ENCODE measurements at places on chromosomes 11 and 22.

GRCh38 chr11:16292167-16292859 lies 64.0 kb downstream of the SOX6 start:
- H3K4me1 ChIP-seq = no peaks in the 10 kb centered on the region
- H3K4me3 ChIP-seq = no peak overlapping the region
- no peak overlapping the region for H3K27ac ChIP-seq
- H3K27me3 ChIP-seq = no peaks in the 10 kb centered on the region

DNA sequence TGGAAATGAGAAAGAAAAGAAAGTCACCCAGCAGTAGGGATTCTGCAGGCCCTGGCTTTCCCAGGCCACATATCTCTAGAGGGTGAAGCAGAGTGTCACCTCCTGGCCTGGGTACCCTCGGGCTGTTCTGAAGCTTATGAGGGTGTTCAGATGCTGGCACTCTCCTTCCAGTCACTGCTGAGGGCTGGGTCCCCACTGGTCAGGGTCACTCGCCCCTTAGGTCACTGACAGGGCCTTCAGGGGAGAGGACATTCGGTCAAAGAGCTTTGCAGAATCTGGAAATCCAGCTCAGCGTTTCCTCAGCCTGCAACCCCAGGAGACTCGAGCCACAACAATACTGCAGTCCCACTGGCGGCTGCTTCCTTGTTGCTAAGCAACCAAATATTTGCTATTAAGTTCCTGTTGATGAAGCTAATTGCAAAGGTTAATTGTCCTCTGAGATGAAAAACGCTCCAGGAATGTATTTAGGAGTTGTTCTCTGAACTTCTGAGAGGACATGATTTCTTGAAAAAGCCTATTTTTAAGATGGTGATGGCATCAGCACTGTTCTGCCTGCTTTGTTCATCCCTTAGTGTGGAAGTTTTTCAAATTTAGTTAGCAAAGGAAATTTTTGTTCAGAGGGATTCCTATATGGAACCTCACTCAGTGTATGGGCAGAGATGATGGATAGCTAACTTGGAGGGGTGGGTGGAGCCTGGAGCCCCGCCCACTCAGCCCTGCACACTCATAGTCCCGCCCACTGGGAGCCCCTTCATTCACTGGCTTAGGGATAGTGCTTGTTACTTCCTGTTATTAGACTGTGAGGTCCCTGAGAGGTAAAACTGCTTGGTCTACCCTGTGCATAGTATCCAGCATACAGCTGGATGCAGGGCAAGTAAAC lies 109.2 kb downstream of the CSNK2A3 start:
- no peaks in the 10 kb centered on the region for H3K4me1 ChIP-seq
- H3K4me3 ChIP-seq = no peak overlapping the region

DNA sequence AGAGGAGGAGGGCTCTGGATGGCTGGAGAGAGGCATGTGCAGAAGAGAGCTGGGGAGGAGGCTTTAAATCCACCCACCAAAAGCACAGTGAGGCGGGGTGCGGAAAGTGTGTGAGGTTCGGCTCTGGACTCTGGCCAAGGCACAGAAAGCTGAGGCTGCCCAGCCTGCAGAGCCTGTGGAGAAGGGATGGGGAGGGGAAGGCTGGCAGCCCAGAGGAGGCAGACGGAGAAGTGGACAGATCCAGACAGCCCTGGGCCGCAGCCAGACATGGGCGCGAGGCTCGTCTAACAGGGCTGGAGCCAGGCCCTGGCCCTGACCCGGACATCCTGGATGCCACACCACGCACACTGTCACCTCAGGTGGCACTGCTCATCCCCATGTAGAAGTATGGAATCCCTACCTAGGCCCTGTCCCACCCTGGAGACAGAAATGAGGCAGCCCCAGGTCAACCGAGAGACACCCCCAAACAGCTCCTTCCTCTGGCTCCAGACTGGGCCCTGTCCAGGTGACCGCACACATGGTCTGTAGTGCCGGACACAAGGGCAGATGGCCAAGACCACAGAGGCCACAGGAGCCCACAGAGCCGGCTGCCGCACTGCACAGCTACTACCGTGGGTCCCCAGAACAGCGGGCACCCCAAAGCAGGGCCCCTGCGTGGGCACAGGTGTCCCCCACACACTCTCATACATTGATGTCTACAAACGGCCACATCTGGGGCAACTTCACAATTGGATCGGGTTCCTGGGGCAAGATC lies 16.6 kb upstream of the MOB2 start:
- peaks cover 14% of the 10 kb centered on the region for H3K36me3 ChIP-seq
- H3K27me3 ChIP-seq = no peaks in the 10 kb centered on the region
- H3K4me3 ChIP-seq = no peak overlapping the region
- DNase-seq = no peak
- peaks cover 4% of the 10 kb centered on the region for H3K4me1 ChIP-seq

- no peak for DNase-seq
- H3K4me3 ChIP-seq = peak overlapping the region; percentile 51
- peaks cover 24% of the 10 kb centered on the region for H3K4me1 ChIP-seq
- H3K27ac ChIP-seq = peak overlapping the region; percentile 92
- no peaks in the 10 kb centered on the region for H3K27me3 ChIP-seq
- H3K36me3 ChIP-seq = peaks cover 21% of the 10 kb centered on the region
These were observed 15.2 kb downstream of the PIM3 start for GRCh38 chr22:49975543-49976389.

DNA sequence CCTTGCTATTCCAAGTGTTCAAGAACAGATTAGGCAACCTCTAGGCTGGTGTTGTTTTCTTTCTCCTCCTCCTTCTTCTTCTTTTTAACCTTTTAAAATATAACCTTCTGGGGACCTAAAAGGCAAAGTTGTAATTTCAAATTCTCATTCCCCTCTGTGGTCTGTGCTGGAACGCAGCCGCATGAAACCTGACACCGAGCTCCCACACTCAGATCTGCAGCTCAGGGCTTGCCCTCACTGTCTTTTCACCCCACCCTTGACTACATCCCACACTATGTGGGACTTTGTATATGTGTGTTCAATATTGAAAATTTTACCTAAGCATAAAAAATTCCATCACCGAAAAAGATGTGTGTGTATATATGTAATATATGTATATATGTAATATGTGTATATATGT lies 62.0 kb upstream of the ARHGAP42 start:
- H3K4me3 ChIP-seq = no peak overlapping the region
- no peaks in the 10 kb centered on the region for H3K27me3 ChIP-seq
- no peak overlapping the region for H3K27ac ChIP-seq
- no peak for DNase-seq
- H3K4me1 ChIP-seq = no peaks in the 10 kb centered on the region

DNA sequence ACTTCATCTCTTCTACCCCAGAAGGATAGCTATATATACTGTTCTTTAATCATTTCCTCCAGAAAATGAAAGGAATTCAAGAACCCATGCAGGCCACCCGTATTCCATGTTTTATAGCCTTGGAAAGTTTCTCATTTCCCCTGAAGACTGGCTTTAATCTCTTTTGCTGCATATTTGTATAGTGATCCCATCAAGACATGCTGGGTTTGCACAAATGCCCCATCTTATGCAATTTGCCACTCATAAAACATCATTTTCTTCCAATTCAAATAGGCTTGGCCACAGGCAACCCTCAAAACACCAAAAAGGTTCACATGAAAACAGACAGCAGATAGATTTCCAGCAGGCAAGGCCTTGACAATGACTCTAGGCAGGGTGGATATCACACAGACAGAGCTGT lies 28.3 kb upstream of the APOA1 start:
- H3K27ac ChIP-seq = no peak overlapping the region
- H3K4me3 ChIP-seq = no peak overlapping the region
- peaks cover 9% of the 10 kb centered on the region for H3K4me1 ChIP-seq
- no peaks in the 10 kb centered on the region for H3K27me3 ChIP-seq

DNA sequence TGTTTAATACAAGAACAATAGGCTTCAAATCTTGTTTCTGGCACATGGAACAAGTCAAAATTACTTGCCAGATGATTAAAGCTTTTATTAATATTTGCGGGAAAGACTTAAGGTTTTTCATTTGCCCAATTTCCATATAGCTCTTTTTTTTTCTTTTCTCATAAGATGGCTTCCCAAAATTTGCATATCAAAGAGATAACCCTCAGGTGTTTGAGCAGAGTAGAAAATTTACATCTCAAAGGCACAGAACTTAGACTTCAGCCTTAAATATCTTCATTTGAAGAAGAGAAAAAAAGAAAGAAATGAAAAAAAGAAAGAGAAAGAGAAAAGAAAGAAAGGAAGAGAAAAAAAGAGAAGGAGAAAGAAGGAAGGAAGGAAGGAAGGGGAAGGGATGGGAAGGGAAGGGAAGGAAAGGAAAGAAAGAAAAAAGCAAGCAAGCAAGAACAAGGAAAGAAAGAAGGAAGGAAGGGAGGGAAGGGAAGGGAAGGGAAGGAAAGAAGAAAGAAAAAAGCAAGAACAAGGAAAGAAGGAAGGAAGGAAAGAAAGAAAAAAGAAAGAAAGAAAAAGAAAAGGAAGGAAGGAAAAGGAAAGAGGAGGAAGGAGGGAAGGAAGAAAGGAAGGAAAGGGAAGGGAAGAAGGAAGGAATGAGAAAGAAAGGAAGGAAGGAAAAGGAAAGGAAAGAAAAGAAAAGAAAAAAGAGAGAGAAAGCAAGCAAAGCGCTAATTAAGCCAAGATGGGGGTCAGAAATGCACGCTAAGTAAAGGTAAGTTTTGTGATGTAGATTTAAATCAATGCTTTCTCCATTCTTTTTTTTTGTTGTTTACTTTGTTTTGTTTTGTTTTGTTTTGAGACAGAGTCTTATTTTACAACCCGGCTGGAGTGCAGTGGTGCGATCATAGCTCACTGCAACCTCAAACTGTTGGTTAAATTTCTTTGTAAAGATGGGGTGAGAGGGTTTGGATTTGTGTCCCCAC lies 20.2 kb upstream of the IFITM3 start:
- H3K4me3 ChIP-seq = no peak overlapping the region
- H3K27me3 ChIP-seq = peaks cover 2% of the 10 kb centered on the region
- H3K4me1 ChIP-seq = peaks cover 28% of the 10 kb centered on the region
- DNase-seq = no peak
- no peaks in the 10 kb centered on the region for H3K36me3 ChIP-seq

- peaks cover 12% of the 10 kb centered on the region for H3K27me3 ChIP-seq
- H3K27ac ChIP-seq = no peak overlapping the region
- H3K4me1 ChIP-seq = peaks cover 13% of the 10 kb centered on the region
- DNase-seq = no peak
- H3K4me3 ChIP-seq = no peak overlapping the region
These were observed 2.4 kb upstream of the LGALS12 start for GRCh38 chr11:63503492-63503891.

GRCh38 chr22:47564158-47564450 lies 801.7 kb downstream of the TBC1D22A start:
- no peak for DNase-seq
- no peak overlapping the region for H3K27ac ChIP-seq
- H3K4me1 ChIP-seq = no peaks in the 10 kb centered on the region
- H3K36me3 ChIP-seq = no peaks in the 10 kb centered on the region

DNA sequence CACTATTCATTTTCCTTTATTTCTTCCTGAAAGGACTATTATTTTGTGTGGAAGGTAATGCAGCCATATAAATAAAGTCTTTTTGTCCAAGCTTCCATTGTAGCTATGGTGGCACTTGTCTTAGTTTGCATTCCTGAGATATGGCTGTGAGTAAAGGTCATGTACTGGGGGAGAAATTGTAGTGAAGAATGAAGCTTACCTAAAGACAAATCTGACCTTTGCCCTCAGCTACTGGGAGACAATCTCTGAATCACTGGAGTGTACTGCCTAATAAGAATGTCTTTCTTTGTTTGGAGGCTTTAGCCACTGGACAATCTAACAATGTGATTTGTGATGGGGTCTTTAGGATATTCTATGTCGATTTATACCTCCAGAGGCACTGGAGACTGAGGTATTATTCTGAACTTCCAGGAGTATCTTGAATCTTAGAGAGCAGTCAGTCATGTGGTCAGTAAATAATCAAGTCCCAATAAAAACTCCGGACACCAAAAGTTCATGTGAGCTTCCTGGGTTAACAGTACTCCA lies 39.7 kb upstream of the OR5AK2 start:
- no peaks in the 10 kb centered on the region for H3K27me3 ChIP-seq
- no peak for DNase-seq
- H3K36me3 ChIP-seq = no peaks in the 10 kb centered on the region
- H3K4me3 ChIP-seq = no peak overlapping the region
- H3K4me1 ChIP-seq = no peaks in the 10 kb centered on the region

- DNase-seq = no peak
- no peaks in the 10 kb centered on the region for H3K4me1 ChIP-seq
- peaks cover 2% of the 10 kb centered on the region for H3K27me3 ChIP-seq
These were observed 540 bp downstream of the MS4A14 start for GRCh38 chr11:60396799-60397198.

- DNase-seq = no peak
- H3K36me3 ChIP-seq = peaks cover 31% of the 10 kb centered on the region
- H3K27ac ChIP-seq = no peak overlapping the region
- peaks cover 15% of the 10 kb centered on the region for H3K4me1 ChIP-seq
These were observed 4.6 kb downstream of the PHOX2A start for GRCh38 chr11:72239313-72239848.

GRCh38 chr11:44033856-44034255 lies 13.9 kb upstream of the ACCSL start:
- no peak for DNase-seq
- H3K36me3 ChIP-seq = no peaks in the 10 kb centered on the region
- H3K4me3 ChIP-seq = no peak overlapping the region
- H3K27ac ChIP-seq = no peak overlapping the region

DNA sequence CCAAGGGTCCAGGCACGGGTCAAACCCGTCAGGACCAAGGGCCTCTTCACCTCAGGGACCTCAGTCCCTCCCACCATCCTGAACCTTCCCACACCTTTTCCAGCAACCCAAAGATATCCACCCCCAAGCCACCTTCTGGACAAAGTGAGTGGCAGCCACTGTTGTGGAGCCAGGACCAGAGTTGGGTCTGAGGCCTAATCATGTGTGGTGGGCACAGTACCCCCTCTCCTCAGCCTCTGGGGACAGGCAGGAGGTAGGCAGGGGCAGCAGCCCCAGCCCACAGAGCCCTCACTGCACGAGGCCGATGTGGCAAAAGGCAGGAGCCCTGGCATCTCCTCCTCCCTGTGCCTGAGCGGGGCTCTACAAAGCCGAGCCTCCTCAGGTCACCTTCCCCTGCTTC lies 2.5 kb downstream of the KCNJ11 start:
- DNase-seq = no peak
- H3K36me3 ChIP-seq = peaks cover 4% of the 10 kb centered on the region
- no peak overlapping the region for H3K27ac ChIP-seq
- peaks cover 23% of the 10 kb centered on the region for H3K27me3 ChIP-seq
- no peak overlapping the region for H3K4me3 ChIP-seq
- H3K4me1 ChIP-seq = peaks cover 3% of the 10 kb centered on the region

DNA sequence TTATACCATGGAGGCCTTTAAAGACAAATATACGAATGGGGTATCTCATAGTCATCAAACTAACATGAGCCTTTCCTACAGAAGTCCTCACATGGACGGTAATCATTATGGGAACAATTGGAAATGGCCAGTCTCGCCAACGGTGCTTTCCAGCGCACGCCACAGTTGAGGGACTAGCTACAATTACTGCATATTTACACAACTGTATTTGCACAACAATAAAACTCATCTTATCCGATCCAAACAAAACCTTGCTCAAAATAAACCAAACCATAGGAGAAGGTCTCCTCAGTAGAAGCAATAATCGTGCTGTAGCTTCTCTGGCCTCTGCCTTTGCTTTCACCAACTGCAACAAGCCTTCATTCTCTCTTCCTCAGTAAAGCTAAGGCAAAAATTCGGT lies 5.9 kb downstream of the CADM1 start:
- H3K4me1 ChIP-seq = peaks cover 3% of the 10 kb centered on the region
- no peak for DNase-seq
- H3K36me3 ChIP-seq = no peaks in the 10 kb centered on the region
- H3K4me3 ChIP-seq = no peak overlapping the region
- H3K27me3 ChIP-seq = peaks cover 18% of the 10 kb centered on the region

GRCh38 chr11:117518455-117518854 lies 190.8 kb downstream of the CEP164 start:
- H3K27ac ChIP-seq = no peak overlapping the region
- no peaks in the 10 kb centered on the region for H3K4me1 ChIP-seq
- no peak for DNase-seq

Measured in activated T-helper 2 cell treated with anti-CD3 and anti-CD28 coated beads, Interferon-gamma antibody, Interleukin-2, Interleukin-4, amounts not matched to agents 10 μg/mL and 5 μg/mL and 100 μg/mL, durations not matched to agents 14 hours and 24 hours and 36 hours (primary cell).